BE2C (cell line): ENCODE measurements at places on chromosomes 3 and 15.
A peak's percentile ranks its signal among the peaks of the same experiment; 100 is the strongest.

- DNase-seq = no peak
These were observed 29.2 kb upstream of the RPL29 start for GRCh38 chr3:52024765-52025452.

- no peak for DNase-seq
These were observed 117.9 kb upstream of the RGMA start for GRCh38 chr15:93206893-93207292.

DNA sequence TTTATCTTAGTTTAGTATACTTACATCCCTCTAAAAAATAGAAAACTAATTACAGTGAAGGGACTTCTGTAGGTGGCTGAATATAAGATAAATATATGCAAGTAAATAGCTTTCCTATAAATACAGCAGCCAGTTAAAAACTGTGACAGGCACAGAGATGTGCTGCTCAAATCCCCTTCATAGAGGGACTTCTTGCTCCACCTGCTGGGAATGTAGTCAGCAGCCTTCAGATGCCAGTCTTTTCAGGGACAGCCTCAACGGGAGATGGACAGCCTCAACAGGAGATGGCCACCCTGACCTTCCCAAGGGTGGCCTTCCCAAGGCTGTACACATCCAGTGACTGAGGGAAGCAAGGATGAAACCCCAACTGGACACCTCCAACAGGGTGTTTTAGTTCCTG is 15.7 kb upstream of the PRR23E start:
- DNase-seq = no peak

GRCh38 chr3:148970271-148970670 is 21.1 kb upstream of the GYG1 start:
- DNase-seq = no peak

DNA sequence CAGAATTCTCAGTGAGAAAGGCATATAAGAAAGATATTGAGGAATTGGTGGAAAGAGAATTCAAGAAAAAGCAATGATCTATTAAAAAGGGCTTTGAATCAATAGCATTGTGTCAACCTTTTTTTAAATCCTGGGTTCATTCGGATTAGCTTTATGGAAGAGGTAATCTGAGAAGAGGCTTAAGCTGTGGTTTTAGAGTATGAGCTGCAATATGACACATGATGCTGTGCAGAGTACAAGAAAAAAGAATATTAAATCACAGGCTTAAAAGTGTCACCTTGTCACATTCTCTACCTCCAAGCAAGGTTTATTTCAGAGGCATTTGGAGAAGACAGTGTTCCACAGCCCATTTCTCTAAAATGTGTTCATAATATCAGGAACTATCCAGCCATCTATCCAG is 128.9 kb downstream of the RTP4 start:
- DNase-seq = no peak

DNA sequence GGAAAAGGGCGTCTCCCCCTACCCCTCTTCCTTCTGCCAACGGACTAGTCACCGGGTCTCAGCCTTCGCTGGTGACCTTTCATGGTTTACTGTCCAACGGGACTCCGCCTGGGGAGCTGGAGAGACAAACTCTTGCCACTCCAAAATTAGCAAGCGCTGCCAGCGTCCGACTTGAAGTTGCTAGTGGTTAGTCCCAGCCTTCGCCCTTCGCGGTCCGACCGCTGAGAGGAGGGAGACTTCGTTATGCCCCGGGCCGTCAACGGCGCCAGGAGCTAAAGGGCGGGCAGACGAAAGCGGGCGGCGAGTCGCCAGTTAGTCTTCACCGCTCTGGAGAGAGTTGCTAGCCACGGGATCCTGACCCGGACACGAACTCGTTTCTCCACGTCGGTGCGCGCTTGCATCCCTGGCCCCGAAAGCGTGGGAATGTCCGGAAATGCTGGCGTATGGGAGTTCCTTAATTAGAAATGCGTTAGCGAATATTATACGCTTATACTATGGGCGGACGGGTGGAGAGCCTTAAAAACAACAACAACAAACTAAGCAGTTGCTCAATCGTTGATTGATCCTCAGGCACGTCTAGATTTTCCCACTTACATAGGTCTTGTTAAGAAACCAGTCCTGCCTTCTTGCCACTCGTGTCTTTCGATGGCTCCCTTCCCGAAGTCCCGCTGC is 716 bp downstream of the SMC4 start:
- DNase-seq = peak; percentile 32

DNA sequence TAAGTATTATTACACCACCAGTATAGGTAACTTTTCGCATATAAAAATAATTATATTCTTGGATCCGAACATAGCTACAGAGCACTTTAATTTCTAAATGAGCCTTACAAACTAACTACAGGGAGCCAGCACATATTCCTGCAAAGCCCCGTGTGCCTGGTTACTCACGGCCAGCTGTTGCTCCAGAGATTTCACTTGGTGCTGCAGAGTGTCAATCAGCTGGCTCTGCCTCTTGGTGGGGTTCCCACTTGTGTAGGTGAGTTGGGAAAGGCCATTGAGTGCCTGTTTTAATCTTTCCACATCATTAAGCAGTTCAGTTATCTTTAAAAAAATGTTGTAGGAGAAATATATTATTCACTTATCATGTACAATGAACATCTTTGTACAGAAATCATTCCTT is 98.9 kb downstream of the UACA start:
- DNase-seq = no peak

DNA sequence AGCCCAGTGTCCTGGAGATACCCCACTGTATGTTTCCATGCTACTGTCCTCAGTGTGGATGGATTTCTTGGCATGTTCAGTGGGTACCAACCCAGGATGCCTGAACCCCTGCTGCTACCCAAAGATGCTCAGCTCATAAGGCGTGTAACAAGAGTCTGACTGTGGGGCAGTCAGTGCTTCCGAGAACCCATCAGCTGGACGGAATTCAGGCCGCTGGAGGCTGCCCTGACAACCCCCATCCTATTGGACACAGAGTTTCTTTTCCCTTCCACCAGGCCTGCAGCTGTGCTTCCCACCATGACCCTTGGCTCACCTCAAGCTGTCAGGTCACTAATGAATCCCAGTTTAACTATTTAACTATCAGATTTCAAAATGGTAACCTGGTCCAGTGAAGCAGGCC is 224.1 kb upstream of the FEZF2 start:
- no peak for DNase-seq

DNA sequence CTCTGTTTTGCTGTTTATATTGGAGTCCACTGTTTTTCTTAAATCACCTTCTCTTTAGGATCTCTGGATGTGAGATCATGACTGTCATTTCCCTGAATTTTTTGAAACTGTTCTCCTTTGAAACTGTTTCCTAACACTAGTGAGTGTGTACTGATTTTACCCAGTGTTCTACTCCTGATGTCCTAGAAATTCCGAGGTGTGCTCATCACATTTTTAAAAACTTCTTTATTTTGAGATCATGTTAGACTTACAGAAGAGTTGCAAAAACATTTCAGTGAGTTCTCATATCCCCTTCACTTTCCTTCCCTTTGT is 292.6 kb downstream of the NFKBIZ start:
- DNase-seq = no peak

DNA sequence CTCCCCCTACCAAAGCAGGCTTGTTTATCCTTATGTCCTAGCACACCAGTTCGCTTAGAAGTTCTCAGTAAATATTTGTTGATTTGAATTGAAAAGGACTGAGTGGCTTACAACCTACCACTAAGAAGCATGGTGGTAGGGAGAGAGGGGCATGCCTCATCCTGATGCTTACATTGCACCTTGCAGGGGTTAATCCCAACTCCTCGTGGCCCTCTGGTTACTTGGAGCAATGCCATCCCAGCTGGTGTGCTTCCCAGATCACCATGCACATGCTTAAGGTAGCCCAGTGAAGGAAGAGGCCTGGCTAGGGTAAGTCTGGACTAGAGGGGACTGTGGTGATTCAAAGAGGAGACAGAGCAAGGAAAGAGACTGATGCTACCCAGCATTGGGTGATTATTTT is 253.3 kb downstream of the CLSTN2 start:
- peak; percentile 60 for DNase-seq

- no peak for DNase-seq
These were observed 102.2 kb upstream of the MANF start for GRCh38 chr3:51282931-51283330.

- no peak for DNase-seq
These were observed 26.4 kb downstream of the RTF1 start for GRCh38 chr15:41443275-41443674.

DNA sequence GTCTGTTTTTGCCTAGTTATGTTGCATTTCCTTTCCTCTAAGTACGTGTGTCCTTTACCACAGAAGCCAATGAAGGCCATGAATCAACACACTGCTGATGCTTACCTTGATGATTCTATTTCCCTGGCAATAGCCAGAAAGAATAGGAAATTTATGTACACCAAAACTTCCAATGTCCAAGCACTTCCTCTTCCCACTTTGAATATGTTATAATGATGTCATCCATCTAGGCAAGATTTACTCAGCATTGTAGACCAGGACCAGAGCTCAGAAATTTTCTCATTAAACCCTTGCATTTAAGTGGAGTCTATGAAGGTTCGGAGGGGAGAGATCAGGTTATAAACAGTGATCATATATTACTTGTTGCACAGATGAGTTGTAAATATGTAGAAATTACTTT is 126.0 kb downstream of the THRB start:
- DNase-seq = no peak
